Naive B cell (primary cell): ENCODE measurements at places on chromosomes 12 and 14. TPM values are rescaled to one million over a fixed set of nuclear protein-coding genes. Genes with fewer than 3 reads are reported as not detected.

DNA sequence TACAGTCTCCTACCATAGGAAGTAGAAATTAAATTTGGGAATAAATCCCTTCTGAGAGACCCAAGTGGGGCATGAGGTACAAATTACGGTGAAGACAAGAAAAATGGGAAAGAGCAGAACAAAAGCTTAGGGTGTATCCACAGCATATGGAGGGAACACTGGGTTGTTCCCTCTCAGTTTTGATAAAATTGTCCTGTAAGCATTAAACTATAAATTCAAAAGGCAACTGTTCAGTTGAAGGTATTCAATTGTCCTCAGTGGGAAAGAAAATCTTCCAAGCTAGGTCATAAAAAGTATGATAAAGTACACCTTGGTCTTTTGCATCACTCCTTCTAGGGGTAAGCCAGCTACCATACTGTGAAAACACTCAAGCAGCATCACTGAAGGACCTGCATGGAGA is 118.3 kb upstream of the LRFN5 start:
- DNase-seq: no peak

GRCh38 chr12:125081427-125081826 is 16.2 kb downstream of the AACS start:
- DNase-seq: no peak

GRCh38 chr12:55057481-55057880 is 37.7 kb downstream of the NEUROD4 start:
- no peak for DNase-seq

GRCh38 chr12:65918021-65918420 is 93.7 kb downstream of the HMGA2 start:
- DNase-seq: peak; percentile 12

- DNase-seq: no peak
Measured at GRCh38 chr12:94416613-94417012, 43.1 kb downstream of the CEP83 start.

GRCh38 chr12:132023658-132024057 is 73.9 kb downstream of the EP400 start:
- DNase-seq: no peak

DNA sequence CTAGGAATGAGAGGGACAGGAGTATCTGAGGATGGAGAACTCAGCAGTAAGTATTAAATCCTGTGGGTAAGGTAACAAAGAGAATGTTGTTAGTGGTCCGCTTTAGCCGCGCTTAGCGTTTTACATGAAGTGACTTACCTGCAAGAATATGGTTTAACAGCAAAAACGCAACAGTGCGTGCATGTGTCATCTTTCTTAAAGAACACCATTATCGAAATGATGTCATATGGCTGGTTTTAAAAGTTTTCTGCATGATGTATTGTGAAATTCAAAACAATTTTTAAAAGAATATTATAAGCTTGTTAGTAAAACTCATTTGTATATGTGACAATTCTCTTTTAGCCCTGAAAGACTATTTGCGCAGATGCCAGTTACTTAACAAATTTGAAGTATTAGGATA is 1.7 kb downstream of the LEMD3 start:
- DNase-seq: no peak

GRCh38 chr12:100141666-100141997 is 1.0 kb downstream of the BLTP3B start:
- DNase-seq: no peak

- no peak for DNase-seq
Measured at GRCh38 chr12:52214421-52214802, 18.6 kb upstream of the KRT7 start.

The ZNF140 gene
- polyA plus RNA-seq: 31.8 TPM

The FOXG1 gene
- polyA plus RNA-seq: not detected

The CDKL1 gene
- 4.2 TPM for polyA plus RNA-seq

The RTRAF gene
- 179 TPM for polyA plus RNA-seq

The GLT1D1 gene
- 0.52 TPM for polyA plus RNA-seq

The HSP90B1 gene
- 152 TPM for polyA plus RNA-seq

The ACVRL1 gene
- polyA plus RNA-seq: not detected
